ENCODE measurements at places on chromosomes 2 and 18.

- no peak for DNase-seq
Observed at GRCh38 chr18:11857177-11857887, 6.1 kb downstream of the CHMP1B start.

- DNase-seq: no peak
Observed at GRCh38 chr2:191435141-191435540, 189.9 kb downstream of the MYO1B start.

GRCh38 chr2:60976875-60977561 is 40.5 kb upstream of the PEX13 start:
- DNase-seq: no peak

DNA sequence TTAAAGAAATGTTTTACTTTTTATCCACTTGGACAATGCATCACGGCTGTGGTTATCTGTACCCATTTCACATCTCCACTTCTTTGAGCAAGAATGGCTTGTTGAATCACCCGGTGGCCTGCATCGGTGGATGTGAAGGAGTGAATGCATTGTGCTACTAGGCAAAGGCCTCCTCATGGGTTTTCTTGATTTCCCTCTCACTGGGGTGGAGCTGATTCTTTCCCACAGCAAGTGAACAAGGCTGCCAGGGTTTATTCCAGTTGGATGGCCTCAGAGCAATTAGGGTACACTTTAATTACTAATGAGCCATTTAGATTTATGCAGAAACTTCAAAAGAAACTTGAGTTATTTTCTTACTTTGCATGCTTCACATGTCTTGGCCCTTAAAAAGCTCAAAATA is 387.1 kb downstream of the RND3 start:
- DNase-seq: no peak

GRCh38 chr18:70376914-70377258 is 88.0 kb downstream of the SOCS6 start:
- no peak for DNase-seq

DNA sequence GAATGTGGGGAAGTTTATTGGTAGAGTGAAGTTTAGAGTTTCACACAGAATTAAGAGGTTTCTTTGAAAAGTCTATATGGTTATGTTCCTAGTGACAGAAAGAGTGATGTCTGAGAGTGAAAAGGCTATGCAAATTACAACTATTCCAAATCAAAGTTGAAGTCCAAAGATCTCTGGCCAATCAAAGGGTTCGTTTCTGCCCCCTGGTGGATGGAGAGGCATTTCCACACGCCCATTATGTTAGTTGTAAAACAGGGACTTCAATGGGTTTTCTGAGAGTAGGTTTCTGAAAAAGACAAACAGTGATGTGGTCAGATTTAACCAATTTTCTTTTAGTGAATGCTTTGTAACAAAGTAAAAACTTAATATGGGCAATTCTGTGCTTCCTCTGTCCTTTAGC is 441.5 kb upstream of the POU3F3 start:
- DNase-seq: no peak

DNA sequence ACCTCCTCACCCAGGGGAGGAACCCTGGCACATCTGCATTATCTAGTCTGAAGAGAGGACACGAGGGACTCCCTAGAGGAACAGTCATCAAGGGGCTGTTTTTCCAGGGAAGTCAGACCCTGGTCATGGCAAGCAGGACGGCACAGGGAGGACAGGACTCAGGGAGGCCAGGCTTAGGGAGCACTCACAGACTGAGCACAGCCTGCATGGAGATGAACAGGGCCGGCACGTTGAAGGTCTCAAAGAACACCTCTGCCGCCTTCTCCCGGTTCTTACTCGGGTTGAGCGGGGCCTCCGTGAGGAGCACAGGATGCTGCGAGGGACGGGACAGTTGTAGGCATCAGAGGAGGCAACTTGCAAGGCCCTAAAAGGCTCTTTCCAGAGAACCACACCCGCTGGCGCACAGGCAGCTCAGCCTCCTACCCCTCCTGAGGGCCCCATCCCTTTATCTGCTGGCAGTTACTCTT is 5.1 kb downstream of the ACTR1B start:
- no peak for DNase-seq

DNA sequence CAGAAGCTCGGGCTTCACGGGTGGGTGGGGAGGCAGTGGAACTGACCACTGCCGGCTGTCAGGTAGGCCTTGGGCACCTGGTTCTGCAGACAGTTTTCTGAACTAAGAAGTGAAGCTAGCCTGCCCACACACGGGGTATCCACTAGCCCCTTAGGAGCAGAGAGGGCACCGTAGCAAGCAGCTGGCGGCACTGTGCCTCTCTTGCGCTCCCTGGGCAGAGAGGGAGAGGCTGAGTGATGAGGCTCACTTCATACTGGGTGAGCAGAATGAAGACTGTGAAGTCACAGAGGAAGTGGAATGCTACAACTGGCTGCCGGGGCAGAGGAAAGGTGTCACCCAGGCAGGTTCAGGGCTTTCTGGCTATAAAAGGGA is 753 bp downstream of the ITPRIPL1 start:
- no peak for DNase-seq

DNA sequence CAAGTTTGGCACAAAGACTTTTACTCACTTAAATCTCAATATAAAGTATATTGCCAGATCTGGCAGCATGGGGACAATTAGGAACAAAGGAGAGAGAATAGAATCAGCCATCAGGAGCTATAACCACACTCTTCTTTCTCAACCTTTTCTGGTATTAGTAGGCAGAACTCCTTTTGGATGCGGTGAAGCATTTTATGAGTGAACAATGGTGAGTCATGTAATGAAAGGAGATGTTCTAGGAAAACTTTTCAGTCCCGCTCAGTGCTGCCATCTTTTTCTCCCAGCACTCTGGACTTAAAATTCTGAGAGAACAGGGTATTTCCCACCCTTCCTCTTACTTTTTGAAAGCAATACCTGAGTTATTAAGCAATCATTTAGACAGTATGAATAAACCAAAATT is 32.2 kb downstream of the PLEKHA3 start:
- DNase-seq: no peak

DNA sequence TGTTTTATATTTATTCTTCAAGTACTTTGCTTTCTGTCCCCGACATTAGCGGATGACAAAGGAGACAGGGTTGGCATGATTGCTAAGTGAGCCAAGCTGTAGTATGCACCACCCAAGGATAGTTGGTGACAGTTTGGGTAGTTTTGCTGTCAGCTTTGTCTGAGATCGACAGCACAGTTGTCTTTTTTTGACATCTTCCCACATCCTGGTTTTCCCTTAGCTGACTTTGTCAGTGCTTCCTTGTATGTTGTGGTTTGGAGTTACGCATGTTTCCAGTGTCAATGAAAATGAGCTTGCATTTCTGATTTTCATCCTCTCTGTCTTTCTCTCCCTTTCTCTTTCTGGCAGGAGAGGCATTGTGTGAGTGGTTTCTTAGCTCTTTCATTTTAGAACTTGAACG is 44.6 kb upstream of the DOCK10 start:
- DNase-seq: no peak

DNA sequence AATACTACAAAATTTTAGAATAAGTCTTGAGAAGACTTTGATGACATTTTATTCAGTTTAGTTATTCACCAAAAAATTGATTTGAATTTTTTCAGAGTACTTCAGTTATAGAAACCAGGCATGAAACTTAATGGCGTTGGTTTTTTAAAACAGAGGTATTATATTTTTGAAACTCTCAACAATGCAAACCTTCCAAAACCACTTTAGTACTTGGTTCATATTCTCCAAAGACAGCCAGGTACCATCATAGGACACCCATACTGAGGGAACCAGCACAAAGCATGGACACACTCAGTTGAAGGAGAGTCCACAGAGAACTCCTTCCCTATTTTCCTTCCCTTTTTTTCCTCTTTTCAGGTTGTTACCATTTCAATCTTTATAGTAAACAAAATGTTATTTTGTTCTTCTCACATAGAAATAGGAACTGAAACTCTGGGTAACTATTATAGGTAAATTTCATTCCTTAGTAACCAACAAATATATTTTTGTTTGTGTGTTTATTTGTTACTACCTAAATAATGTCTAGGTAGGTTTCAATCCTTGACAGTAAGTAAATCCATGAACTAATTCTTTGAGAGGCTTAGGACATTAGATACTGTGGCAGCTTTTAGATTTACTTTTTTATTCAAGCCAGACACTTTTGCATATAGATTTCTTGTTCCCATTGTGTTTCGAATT is 95.8 kb downstream of the TMEFF2 start:
- no peak for DNase-seq

All from stimulated activated CD8-positive, alpha-beta memory T cell treated with anti-CD3 and anti-CD28 coated beads, Interleukin-2, amount 100 ng/mL, for 48 hours (primary cell).